ENCODE measurements at places on chromosomes 6 and 20. TPM values are rescaled to one million over a fixed set of nuclear protein-coding genes. Genes with fewer than 3 reads are reported as not detected.

RIMS4 gene
- 2.0 TPM for total RNA-seq

MYH7B gene
- total RNA-seq: 1.9 TPM

TREM1 gene
- total RNA-seq: 2.0 TPM

IPCEF1 gene
- 1.8 TPM for total RNA-seq

GFOD1 gene
- 13.2 TPM for total RNA-seq

SLC18B1 gene
- total RNA-seq: 11.9 TPM

TSBP1 gene
- not detected for total RNA-seq

GPR63 gene
- total RNA-seq: 1.5 TPM

L3MBTL1 gene
- 6.4 TPM for total RNA-seq
